SK-N-SH (cell line): ENCODE measurements at places on chromosomes 12 and 14. TPM values are rescaled to one million over a fixed set of nuclear protein-coding genes. Genes with fewer than 3 reads are reported as not detected.

DNA sequence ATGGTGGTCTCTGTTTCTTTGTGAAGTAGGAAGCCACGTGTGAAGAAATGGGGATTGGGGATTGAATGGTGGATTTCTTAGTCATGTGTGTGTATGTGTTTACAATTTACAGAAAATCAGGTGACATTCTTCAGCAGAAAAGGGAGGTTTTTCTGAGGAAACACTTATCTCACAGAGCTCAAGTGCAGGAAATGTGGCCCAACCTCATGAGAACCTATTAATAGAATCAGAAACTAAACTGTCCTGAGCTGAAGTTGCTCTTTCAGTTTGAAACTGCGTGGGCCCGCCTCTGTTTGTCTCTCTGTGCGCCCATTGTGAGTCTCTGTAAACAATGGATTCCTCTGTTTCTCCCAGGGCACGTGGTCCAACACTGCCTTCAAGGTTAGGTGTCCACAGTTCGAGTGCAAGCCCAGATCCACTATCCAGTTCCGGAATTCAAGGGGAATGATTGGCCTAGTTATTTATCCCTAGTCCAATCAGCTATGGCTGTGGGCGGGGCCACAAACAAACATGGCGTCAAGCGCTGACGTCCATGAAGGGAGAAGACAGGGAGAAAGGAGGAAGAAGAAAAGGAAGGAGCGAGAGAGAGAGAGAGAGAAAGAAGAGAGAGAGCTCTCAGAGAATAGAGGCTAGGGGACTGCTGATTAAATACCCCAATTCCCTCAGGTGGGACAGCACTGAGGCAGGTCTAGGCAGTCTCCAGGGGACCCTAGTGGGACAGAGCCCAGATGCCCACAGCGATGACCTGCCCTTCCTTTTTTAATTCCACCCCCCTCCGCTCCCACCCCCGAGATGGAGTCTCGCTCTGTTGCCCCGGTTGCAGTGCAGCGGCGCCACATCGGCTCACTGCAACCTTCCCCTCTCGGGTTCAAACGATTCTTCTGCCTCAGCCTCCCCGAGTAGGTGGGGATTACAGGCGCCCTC lies 31.4 kb upstream of the C12orf76 start:
- H3K4me3 ChIP-seq, result no peak overlapping the region
- H3K4me1 ChIP-seq, result no peaks in the 10 kb centered on the region
- H3K27ac ChIP-seq, result no peak overlapping the region
- no peak for DNase-seq

DNA sequence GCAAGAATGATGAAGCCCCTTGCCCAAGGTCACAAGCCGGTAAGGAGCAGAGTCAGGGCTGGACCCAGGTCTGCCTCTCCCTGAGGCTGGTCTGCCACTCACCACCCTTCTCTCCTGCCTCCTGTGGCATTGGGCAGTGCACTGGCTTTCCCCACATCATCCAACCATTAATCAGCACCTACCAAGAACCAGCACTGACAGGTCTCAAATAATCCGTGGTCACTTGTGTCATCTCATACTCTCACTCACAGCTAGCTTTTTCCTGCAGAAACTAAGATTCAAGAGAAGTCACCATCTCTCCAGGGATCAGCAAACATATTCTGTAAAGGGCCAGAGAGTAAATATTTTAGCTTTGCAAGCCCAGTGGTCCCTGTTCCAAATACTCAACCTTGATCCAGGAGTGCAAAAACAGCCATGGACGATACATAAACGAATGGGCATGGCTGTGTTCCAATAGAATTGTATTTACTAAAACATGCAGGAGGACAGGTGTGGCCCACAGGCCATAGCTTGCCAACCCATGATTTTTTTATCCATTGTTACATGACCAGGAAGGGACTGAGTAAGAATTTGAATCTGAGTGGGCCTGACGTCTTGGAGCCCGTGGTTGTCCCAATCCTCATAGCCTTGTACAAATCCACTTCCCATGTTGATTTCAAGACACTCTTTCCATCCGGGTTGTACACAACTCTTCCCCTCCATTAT lies 374.2 kb downstream of the BCL11B start:
- H3K36me3 ChIP-seq, result no peaks in the 10 kb centered on the region
- H3K27me3 ChIP-seq, result peaks cover 34% of the 10 kb centered on the region; the same call in 1 of the 2 replicates
- no peaks in the 10 kb centered on the region for H3K4me1 ChIP-seq

Gene ANKS1B
- 1.8 and 2.3 TPM in 2 replicates for polyA plus RNA-seq

Gene SIX6
- polyA plus RNA-seq, result not detected in 2 replicates

Gene STAT2
- 58.1 and 91.4 TPM in 2 replicates for polyA plus RNA-seq

Gene WSCD2
- 0.03 and 0.05 TPM in 2 replicates for polyA plus RNA-seq

Gene PYGL
- polyA plus RNA-seq, result 60.2 and 66.4 TPM in 2 replicates

Gene GZMH
- polyA plus RNA-seq, result not detected in 2 replicates

- no peak for DNase-seq
- no peaks in the 10 kb centered on the region; the same call in 1 of the 2 replicates for H3K4me1 ChIP-seq
- peak overlapping the region; percentile 66; the same call in 1 of the 2 replicates for H3K4me3 ChIP-seq
- H3K36me3 ChIP-seq, result no peaks in the 10 kb centered on the region
- H3K27ac ChIP-seq, result no peak overlapping the region
Observed at GRCh38 chr14:85534458-85535293, 4.7 kb downstream of the FLRT2 start.

DNA sequence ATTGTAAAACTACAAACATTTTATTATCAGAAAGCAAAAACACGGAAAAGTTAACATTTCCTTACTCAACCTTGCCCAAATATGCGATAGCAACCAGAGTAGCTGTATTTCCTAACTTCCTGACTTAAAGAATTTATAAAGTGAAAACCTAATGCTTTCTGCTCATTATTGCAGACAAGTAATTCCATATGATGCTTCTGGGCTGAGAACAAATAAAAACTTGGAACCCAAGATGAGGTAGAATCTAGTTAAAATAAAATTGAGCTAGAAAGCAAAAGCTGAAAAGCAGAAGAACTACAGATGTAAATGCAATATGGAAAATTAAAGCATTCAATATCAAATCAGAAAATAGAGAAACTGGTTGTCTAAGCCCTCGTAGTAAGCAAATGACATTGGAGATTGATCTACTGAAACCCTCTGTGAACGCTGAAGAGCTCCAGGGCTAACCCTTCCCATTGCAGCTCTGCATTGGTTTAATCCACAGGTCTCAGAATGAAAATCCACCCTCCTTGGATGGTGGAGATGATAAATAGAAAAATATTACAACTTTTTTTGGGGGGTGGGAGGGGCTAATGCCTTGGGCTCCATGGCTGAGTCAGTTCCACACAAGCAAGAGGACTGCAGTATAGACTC lies 40.7 kb downstream of the CORO1C start:
- peaks cover 24% of the 10 kb centered on the region for H3K36me3 ChIP-seq
- peaks cover 46% of the 10 kb centered on the region for H3K4me1 ChIP-seq
- H3K27ac ChIP-seq, result peak overlapping the region; percentile 97
- peak overlapping the region; percentile 53 for H3K4me3 ChIP-seq

DNA sequence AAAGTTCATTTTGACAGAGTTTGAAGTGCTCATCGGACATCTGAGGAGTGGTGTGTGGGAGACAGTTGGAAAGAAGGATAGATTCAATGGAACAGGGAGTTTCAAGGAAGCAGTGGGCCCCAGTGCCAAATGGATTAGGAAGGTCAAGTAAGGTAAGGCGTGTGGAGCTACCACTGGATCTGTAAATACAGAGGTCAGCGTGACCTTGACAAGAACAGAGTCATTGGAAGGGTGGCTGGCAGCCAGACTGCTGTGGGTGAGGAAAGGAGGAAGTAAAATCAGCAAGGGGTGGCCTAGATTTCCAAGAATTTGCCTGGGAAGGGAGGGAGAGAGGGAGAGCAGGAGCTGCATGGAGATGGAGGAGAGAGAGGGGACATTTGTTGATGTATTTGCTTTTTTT lies 68.2 kb upstream of the IGF1 start:
- no peaks in the 10 kb centered on the region for H3K4me1 ChIP-seq
- H3K27ac ChIP-seq, result no peak overlapping the region
- no peak overlapping the region for H3K4me3 ChIP-seq

DNA sequence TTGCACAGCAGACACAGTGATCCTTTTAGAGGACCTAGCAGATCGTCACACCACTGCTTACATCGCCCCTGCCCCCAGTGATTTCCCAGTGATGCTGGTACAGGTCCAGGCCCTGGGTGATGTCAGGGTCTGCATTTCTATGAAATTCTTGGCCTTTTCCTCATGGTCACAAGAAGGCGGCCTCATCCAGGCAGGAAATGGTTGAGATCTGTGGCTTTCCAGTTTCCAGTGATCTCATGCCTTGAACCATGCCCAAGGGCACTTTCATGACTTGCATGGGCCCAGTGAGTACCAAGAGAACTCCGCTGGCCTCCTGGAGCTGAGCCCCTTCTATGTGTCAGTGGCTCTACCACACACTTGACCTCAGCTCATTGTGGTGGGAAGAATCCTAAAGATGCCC lies 41.9 kb upstream of the BDKRB2 start:
- H3K36me3 ChIP-seq, result no peaks in the 10 kb centered on the region
- no peaks in the 10 kb centered on the region for H3K27me3 ChIP-seq
- no peak for DNase-seq
- H3K4me3 ChIP-seq, result no peak overlapping the region
- H3K27ac ChIP-seq, result no peak overlapping the region

DNA sequence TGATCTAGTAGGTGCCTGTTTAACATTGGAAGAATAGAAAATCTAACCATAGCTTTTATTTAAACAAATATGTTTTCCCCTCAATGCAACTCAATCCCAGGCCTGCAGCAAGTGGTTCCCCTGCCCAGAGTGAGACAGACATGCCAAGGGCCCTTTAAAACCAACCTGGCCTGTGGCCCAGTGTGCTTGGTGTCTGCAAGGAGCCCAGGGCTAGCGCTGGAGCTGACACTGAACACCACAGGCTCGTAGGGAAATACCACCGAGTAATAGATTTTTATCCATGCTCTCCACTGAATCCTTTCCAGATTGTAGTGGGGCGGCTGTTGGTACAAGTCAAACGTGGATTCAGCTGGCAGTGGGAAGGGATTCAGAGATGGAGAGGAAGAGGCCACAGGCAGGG lies 95.6 kb upstream of the NRXN3 start:
- DNase-seq, result peak; percentile 11
- H3K4me1 ChIP-seq, result no peaks in the 10 kb centered on the region
- H3K27me3 ChIP-seq, result no peaks in the 10 kb centered on the region
- H3K36me3 ChIP-seq, result no peaks in the 10 kb centered on the region
- H3K4me3 ChIP-seq, result no peak overlapping the region
- H3K27ac ChIP-seq, result no peak overlapping the region

Gene TAS2R42
- polyA plus RNA-seq, result not detected in 2 replicates

- H3K4me3 ChIP-seq, result no peak overlapping the region
- no peaks in the 10 kb centered on the region for H3K4me1 ChIP-seq
- peak; percentile 31 for DNase-seq
Observed at GRCh38 chr12:106897082-106897481, 58.6 kb upstream of the TMEM263 start.

Gene TCL1A
- polyA plus RNA-seq, result not detected in 2 replicates

Gene FGF6
- not detected in 2 replicates for polyA plus RNA-seq

DNA sequence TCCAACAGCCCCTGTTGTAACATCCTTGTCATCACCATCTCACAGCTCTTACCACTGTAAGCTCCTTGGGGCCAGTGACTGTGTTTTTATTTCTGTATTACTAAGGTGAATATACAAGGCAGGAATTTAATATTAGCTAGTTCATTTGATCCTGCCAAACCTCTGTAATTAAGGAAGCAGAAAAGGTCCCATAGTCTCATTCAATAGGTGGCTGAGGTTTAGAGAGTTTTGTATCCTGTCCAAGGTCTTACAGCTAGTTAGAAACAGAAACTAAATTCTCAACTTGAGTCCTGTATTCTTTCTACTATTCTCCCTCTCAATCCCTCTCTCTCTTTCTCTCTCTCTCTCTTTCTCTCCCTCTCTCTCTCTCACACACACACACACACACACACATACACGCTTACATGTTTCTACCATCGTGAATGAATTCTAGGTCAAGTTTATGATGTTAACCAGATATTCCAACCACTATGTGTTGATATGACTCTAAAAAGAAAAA lies 543 bp upstream of the GLIPR1 start:
- H3K4me3 ChIP-seq, result peak overlapping the region; percentile 68
- no peak for DNase-seq
- peak overlapping the region; percentile 91 for H3K27ac ChIP-seq
- H3K36me3 ChIP-seq, result peaks cover 1% of the 10 kb centered on the region

- H3K27ac ChIP-seq, result peak overlapping the region; percentile 85
- no peak overlapping the region for H3K4me3 ChIP-seq
- no peaks in the 10 kb centered on the region for H3K36me3 ChIP-seq
- no peak for DNase-seq
Observed at GRCh38 chr12:75943730-75944096, 87.9 kb downstream of the PHLDA1 start.

Gene FGD6
- 2.8 and 3.8 TPM in 2 replicates for polyA plus RNA-seq

GRCh38 chr14:89702073-89702875 lies 252.3 kb downstream of the EFCAB11 start:
- peak overlapping the region; percentile 50 for H3K4me3 ChIP-seq
- no peaks in the 10 kb centered on the region for H3K36me3 ChIP-seq
- DNase-seq, result no peak
- peak overlapping the region; percentile 89 for H3K27ac ChIP-seq
- H3K27me3 ChIP-seq, result no peaks in the 10 kb centered on the region

DNA sequence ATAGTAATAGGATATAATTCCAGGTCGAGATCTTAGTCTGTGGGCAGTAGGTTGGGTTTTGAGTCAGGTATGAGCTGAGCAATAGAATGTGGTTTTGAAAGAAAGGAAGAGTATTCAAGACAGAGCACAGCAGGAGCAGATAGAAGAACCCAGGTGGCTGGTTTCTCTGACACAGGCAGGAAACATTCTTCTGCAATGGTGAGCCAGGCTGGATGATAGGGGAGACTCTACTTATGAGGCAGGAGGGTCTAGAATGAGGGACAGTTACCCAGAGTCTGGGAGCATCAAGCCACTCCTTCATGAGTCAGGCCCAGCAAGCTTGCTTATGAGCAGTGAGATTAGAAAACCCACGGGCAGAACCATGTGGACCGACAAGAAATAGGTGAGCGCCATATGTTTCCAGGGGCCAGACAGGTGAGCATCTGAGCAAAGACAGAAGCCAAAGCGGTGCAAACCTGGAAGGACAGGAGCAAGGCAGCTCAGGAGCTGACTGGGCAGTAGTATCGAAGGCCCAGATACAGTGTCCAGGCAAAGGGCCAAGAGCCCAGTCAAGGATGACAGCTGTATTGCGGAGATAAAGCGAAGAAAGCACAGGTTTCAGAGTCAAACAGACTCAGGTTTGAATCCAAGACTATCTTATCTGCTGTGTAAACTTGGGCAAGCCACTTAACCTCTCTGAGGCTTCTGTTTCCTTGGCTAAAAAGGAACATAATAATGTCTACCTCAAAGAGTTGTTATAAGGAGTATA lies 22.5 kb upstream of the PCNX1 start:
- H3K27me3 ChIP-seq, result no peaks in the 10 kb centered on the region
- no peaks in the 10 kb centered on the region for H3K36me3 ChIP-seq
- DNase-seq, result no peak
- H3K4me3 ChIP-seq, result no peak overlapping the region

DNA sequence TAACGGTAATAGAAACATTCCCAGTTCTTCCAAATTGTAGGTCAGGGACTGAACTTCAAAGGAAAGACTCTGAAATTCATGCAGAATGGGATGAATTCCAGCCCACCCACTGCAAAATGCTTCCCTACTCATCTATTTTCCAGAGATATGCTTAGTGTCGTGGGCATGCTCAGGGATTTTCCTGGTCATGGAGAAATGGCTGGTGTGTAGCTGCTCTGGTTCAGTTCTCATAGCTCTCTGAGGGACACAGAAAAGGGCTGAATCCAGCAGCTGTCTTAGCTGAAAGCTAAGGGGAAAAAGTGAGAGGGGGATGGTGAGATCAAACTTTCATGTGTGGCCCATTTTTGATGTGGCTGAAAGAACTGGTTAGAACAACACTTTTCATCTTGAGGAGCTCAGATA lies 72.9 kb upstream of the KRAS start:
- H3K4me3 ChIP-seq, result no peak overlapping the region
- H3K27ac ChIP-seq, result no peak overlapping the region
- no peaks in the 10 kb centered on the region for H3K27me3 ChIP-seq
- no peak for DNase-seq
- H3K36me3 ChIP-seq, result no peaks in the 10 kb centered on the region
